T-helper 2 cell treated with Interferon-gamma antibody and Interleukin-4, amounts not matched to agents 100 ng/mL and 5 ng/mL, for 36 hours (primary cell): ENCODE measurements at places on chromosomes 1 and 21. TPM values are rescaled to one million over a fixed set of nuclear protein-coding genes. Genes with fewer than 3 reads are reported as not detected.

The ANKRD34A gene
- total RNA-seq, result 1.2 and 1.3 TPM in 2 replicates

The ARTN gene
- total RNA-seq, result 0.48 and 0.64 TPM in 2 replicates

The GUCA2A gene
- total RNA-seq, result not detected in 2 replicates

The TNFSF18 gene
- not detected in 2 replicates for total RNA-seq

The SF3B4 gene
- 107 and 114 TPM in 2 replicates for total RNA-seq

The CRP gene
- not detected in 2 replicates for total RNA-seq
